ENCODE measurements at places on chromosomes 7 and 10. TPM values are rescaled to one million over a fixed set of nuclear protein-coding genes. Genes with fewer than 3 reads are reported as not detected.

DNA sequence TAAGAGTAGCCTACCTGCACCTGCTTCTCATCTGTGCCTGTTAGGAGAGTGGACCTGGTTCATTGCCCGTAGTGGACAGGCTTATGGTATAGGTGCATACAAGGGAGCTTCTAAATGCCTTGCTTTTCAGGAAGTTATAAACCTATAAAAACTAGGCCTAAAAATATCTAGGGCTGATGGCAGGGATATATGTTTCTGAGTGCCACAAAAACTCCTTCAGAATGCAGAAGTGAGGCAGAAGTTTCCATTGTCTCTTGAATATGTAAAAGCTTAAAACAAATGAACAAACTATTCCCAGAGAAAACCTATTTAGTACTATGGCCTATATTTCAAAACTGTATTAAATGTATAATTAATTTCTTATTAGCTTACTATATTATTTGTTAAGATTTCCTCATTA lies 91.8 kb downstream of the RNLS start:
- DNase-seq = no peak

DNA sequence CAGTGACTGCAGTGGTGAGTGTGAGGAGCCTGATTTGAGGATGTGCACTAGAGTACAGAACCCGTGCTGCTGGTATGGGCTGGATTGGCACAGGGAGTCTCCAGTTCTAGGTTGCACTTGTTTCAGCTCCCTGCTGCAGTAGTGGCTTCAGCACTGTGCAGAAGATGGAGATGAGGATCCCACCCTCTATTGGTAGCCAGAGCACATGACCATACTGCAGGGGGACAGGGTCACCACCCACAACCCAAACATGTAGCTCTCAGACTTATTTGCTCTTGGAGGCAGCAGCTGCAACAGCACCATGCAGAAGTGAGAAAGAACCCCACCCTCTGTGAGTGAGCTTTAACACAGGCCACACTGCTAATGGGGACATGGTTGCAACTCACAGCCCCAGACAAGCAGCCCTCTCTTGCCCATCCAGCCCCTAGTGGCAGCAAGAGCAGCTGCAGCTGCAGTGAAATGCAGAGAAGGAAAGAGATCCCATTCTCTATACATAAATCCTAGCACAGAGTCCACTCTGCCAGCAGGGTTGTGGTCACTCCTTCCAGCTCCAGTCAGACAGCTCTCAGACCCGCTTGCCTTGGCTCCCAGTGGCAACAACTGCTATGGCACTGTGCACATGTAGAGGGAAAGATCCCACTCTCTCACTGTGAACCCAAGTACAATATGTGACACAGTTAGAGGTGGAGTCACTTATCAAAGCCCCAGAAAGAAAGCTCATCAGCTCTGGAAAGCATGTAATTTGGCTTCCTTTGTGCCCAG lies 51.4 kb upstream of the SCIN start:
- no peak for DNase-seq

DNA sequence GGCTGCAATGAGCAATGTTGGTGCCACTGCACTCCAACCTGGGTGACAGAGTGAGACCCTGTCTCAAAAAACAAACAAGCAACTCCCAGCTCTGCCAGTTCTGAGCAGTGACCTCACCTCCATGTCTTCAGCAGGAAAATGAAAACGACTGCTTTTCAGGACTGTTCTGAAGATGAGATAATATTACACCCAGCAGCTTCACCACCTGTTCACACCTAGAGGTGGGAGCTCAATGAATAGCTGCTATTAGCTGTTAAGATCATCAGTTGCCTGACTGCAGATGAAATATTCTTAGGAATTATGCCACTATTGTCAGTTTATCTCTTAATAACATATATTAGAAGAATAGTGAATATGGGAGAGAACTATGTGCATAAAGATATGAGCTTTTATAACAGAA lies 48.4 kb upstream of the CYTH3 start:
- no peak for DNase-seq

DNA sequence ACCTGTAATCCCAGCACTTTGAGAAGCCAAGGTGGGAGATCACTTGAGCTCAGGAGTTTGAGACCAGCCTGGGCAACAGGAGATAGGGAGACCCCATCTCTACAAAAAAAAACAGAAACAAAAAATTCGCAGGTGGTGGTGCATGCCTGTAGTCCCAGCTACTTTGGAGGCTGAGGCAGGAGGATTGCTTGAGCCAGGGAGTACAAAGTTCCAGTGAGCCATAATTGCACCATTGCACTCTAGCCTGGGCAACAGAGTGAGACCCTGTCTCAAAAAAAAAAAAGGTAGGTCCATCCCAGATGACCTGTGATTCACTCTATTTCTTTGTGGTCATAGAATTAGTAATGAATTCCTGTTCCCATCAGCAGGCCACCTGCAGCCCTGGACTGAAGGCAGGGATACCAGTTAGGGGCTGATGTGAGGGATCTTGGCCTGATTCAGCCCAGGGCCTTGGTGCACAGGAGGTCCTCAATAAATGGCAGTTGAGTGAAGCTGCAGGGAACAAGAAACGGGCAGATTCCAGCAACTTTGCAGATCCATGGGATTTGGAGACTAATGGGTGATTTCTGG lies at the start of gene MYH16:
MYH16 (plus strand) TSS at position 364 of the 570 bp plus-strand sequence.
- DNase-seq = no peak

- DNase-seq = no peak
Measured at GRCh38 chr7:80070391-80070790, 64.2 kb upstream of the GNAI1 start.

The PRLHR gene
- 0.01 TPM for polyA plus RNA-seq

The RBP3 gene
- 0.09 TPM for polyA plus RNA-seq

The TMEM140 gene
- polyA plus RNA-seq = 26.7 TPM

Data from right renal pelvis (tissue), 4 donors.